Activated T-cell treated with anti-CD3 and anti-CD28 coated beads, Interleukin-2, amount 50 U/mL, for 4 hours (primary cell): ENCODE measurements at places on chromosomes 1 and 21. TPM values are rescaled to one million over a fixed set of nuclear protein-coding genes. Genes with fewer than 3 reads are reported as not detected.

DNA sequence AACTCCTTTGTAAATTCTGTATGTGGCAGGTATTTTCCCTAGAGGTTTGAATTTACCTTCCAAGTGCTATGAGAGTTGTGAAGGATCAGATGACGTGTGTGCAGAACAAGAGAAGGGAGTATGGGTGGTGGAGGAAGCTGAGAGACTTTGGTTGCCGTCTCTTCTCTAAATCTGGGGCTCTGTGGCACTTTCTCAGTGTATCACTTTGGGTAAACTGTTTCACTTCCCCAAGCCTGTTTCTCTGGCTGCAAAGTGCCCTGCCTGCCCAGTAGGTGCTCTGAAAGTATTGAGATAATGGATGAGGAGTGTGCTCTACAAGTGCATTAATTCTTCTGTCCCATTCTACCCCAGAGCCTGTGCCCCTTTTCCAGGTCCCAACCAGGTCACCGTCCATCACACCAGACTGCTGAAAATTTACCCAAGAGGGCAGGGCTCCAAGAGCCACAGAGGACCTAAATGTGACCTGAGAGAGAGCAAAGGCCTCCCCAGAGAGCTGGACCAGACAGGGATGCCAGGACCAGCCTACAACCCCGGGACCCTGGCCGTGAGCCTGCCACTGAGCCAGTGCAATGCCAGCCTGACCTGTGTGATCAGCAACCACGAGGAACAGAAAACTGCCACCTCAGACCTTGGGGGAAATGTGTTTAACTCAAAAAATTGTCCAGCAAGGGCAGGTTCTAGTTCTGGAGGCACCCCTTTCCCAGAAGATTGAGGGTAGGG, 131.6 kb upstream of the ETV3 start:
- no peak for DNase-seq

DNA sequence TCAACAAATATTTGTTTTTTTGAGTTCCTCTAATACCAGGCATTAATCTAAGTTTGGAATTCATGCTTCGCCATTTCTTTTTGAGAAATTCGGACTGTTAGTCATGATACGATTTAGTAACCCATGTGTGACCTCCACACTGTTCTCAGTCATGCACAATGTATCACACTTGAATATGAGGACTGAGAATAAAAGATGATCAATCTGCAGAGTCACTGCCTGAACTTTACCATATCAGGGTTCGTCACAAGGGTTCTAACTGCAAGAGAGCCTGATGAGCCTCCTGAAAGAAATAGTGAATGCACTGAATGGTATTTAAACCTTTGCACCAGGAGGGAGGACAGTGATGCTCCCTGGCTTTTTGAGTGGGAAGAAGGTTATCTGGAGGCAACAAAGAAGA, 10.9 kb upstream of the FASLG start:
- no peak for DNase-seq

The NTMT2 gene
- not detected for total RNA-seq

The TMPRSS2 gene
- 0.30 TPM for total RNA-seq

- no peak for DNase-seq
Observed at GRCh38 chr1:41822866-41823265, 95.9 kb downstream of the HIVEP3 start.

GRCh38 chr1:8394456-8395321, 76.8 kb downstream of the SLC45A1 start:
- DNase-seq = peak; percentile 23

The SPRR2B gene
- total RNA-seq = not detected
